Peyer's patch (tissue), 4 donors: ENCODE measurements at places on chromosomes 1 and 21. TPM values are rescaled to one million over a fixed set of nuclear protein-coding genes. Genes with fewer than 3 reads are reported as not detected.

DNA sequence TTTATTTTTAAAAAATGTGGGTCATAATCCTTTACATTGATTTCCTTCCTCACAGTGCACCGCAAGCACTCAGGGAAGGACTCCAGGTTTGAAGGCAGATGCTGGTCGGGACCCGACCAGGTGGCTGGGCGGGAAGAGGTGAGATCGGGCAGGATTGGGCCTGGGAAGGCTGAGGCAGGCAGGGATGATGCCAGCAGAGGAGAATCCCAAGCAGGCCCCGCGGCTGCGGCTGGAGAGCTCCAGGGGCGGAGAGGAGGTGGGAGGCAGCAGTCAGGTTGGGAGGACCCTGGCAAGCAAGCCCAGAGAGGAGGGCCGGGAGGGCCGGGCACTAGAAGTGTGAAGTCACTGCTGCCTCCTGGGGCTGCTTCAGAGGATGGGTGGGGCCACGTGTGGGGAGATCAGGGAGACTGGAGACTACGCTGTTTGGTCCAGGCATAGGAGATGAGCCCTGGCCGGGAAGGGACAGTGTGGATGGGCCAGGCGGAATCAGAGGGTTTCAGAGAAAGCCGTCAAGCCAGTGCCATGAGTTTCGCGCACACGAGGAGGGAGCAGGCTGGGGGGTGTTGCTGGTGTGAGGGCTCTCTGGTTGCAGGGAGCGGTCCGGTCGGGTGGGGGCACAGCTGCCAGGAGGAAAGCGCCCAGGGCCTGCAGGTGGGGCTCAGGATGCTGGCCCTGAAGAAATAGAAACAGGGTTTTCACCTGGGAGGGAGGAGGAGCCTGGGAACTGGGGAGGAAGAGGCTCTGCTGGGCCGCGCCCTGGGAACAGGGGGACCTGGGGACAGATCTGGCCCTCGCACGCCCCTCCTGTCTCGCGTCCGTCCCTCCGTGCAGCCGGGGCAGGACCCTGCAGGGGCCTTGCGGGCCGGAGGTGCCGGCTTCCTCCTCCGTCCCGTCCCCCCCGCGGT, 888 bp upstream of the COL18A1 start:
- DNase-seq: peak; percentile 62

DNA sequence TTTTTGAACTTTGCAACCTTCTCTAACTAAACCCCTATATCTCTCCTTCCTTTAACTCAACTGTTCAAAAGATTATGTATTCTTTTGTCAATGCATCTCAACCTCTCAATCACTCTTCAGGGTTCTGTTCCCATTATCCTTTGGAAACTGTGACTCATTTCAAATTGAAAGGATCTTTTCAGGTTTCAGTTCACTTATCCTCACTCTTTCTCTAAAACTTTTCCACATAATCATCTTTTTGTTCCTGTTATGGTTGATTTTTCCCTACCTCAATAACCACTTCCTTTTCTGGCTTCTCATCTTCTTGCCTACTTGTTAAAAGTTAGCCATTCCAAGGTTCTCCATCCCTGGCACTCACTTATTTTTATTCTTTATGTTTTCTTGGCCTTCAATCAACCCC, 56.2 kb upstream of the NUF2 start:
- DNase-seq: no peak

GRCh38 chr1:93995837-93996536, 86.8 kb upstream of the GCLM start:
- DNase-seq: no peak

DNA sequence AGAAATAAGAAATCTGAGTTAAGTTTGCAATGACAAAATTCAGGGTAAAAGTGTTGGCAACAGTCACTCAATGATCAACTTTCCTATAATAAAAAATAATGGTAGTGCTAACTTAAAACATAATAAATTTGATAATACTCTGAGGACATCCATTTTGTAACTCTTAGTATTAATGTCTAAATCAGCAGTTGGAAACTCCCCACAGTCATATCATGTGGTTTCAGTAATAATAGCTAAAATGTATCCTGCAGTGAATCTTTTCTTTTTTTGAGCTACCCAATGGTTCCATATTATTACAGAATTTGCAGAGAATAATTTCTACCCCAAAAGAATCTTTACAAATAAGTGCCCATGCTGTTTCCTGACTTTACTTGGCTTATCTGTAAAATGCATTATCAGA, 286.7 kb downstream of the PTPRC start:
- no peak for DNase-seq

DNA sequence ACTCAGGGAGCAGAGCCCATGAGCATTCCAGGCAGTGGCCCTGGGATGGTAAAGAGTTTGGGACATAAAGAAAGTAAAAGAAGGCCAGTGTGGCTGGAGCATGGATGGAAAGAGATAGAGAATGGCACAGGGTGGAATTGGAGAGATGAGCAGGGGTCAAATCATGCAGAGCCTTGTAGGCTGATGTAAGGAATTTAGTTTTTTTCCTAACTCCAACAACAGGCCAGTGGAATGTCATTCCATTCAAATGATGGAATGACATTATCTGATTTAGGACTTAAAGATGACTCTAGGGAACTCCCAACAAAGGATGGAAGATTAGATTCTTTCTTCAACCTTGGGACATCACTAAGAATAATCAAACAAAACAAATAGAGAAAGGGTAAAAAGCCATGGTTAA, 12.8 kb upstream of the S100A2 start:
- DNase-seq: no peak

DNA sequence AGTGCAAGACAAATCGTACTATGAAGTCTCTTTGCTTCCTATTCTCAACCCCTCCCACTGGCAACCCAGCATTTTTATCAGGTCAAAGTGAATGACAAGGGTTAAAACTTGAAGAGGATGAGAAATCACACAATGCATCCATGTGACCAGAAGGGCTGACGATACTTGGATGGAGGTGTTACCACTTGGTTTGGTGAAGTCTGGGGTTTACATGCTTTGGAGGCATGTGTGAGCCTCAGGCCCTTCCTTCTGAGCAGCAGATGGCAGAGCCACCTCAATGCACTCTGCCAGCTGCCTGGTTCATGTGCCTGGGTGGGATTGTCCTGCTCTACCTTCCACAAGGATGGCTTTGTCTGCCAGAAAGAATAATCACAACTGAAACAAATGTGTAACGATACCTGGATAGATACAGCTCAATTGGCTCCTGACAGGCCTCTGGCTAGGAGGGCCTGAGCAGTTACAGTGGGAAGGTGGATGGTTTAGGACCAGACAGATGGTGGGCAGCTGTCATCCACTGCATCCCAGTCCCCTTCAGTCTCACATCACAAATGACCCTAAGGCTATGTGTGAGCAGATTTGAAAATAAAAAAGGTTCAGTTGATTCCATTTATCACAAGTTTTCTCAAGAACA, 51.5 kb upstream of the CNIH3 start:
- DNase-seq: no peak

DNA sequence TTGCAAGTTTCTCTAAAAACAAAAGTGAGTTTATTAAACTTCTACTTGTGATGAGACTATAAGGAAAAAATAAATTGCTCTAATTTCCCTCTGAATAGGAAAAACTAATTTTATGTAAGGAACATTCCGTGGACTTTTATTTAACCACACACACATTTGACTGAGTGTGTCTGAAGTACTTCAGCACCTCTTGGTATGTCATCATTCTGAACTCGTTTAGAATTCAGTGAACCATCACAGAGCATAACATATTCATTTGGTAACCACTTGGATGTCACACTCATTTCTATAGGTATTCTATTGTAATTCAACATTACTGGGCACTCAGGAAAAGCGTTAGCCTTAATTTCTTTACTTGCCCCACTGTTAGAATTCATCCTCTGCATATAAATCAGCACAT, 79.1 kb downstream of the RGS21 start:
- no peak for DNase-seq

GRCh38 chr1:78493451-78493850, 2.7 kb downstream of the PTGFR start:
- DNase-seq: no peak

DNA sequence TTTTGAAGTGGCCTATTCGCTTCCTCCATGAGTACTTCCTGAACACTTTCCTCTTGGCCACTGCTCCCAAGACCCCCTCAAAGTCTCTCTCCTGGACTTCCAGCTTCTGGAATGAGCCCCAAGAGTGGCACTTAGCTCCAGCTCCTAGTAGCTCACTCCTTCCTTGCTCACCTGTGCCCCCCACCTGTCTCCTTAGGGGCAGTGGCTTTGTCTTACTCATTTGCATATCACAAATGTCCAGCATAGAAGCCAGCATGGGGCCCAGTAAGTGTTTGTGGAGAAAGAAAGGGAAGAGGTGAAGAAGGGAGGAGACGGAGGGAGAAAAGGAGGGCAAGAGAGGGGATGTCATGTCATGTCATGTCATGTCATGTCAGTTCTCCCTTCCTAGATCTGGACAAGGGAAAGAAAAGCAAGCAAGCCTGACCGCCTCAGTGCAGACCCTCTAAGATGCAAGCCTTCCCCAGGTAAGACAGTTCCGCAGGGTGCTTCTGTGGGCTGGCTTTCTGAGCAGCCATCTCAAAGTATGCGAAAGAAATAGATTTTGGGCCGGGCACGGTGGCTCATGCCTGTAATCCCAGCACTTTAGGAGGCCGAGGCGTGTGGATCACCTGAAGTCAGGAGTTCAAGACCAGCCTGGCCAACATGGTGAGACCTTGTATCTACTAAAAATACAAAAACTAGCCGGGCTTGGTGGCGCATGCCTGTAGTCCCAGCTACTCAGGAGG, 6.9 kb upstream of the MX1 start:
- DNase-seq: no peak

DNA sequence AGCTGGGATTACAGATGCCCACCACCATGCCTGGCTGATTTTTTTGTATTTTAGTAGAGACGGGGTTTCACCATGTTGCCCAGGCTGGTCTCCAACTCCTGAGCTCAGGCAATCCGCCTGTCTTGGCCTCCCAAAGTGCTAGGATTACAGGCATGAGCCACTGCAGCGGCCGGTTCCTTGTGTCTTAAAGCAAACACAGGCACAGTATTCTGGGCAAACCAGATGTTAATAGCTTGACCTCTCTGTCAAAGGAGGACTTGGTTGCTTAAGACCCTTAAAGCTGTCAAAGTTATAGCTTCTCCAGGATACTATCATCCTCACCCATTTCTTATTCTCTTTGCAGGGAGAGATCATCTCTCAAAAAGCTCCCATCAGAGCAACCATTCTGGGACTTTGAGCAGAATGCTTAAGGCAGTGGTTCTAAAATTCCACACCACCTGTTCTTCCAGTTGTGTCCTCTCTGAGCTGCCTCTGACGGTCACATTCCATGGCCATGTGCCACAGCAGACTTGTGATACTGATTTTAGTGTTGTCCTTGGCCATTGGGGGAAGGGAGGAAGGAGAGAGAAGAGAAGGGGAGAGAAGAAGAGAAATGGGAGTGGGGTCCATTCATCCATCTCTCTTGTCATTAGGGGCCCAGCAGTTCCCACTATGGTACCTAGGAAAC, 81.8 kb downstream of the PBX1 start:
- no peak for DNase-seq

DNA sequence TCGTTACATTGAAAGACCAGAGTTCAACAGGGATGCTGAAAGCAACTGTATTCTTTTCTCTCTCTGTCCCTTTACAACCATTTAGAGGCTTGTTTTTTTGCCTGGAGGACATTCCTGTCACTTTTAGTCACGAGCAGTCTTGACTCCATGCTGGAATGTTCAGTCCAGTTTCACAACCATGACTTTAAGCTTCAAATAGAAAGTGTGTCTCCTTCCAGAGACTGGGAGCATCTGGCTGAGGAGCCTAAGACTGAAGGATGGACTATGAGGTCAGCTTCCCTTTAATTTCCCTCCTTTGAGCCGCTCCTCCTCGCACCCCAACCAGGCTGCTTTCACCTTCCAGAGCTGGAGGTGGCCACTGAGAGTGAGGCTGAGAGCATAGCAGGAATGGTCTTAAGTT, 10.5 kb upstream of the RYR2 start:
- DNase-seq: no peak

DNA sequence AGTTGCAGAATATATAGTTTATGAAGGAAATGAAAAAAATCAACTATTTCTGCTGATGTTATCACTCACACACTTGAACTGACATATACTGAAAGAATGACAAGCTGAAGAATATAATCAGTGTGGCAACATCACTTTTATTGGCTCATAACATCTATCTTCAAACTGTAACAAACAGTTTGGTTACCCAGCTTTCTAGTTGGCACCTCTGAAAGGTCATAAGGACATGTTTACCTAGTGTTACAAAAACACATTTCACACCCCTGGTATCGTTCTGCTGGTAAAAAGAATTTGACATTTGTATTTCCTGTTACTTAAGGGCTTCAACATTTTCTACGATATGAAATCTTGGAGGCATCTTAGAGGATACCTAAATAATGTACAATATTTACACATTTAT, 1267.0 kb upstream of the NCAM2 start:
- DNase-seq: no peak

DNA sequence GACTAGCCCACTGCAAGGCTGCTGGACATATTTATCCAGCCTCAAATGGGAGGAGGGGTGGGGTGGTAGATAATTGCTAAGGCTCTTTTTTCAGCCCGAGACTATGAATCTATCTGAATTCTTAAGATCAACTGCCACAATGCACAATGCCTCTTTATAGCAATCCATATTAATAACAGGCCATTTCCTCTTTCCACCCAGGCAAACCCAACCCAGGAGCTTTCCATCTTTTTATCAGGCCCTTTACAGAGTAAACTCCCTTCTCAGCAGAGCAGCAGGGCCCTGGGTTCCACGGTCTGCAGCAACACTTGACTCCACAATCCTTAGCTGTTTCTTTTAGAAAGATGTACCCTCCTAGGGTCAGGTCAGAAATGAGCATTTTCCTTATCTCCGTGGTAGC, 806 bp downstream of the DDOST start:
- DNase-seq: no peak

- no peak for DNase-seq
Measured at GRCh38 chr1:20626524-20626923, 6.7 kb upstream of the PINK1 start.

- peak; percentile 76 for DNase-seq
Measured at GRCh38 chr1:220787069-220787619, 431 bp downstream of the MTARC1 start.

- DNase-seq: no peak
Measured at GRCh38 chr1:41013796-41014195, 7.7 kb downstream of the SLFNL1 start.

GRCh38 chr1:54317084-54317483, 89.1 kb downstream of the SSBP3 start:
- no peak for DNase-seq

GRCh38 chr1:48611841-48612240, 139.8 kb upstream of the SPATA6 start:
- DNase-seq: no peak

The LAMTOR2 gene
- total RNA-seq: 75.5 TPM

The LCE3E gene
- not detected for total RNA-seq

The LCE1E gene
- not detected for total RNA-seq

The KPRP gene
- not detected for total RNA-seq

The C1QB gene
- total RNA-seq: 102 TPM

The FAM167B gene
- not detected for total RNA-seq

The ZCCHC17 gene
- 6.6 TPM for total RNA-seq
